ENCODE measurements at places on chromosomes 4 and X. TPM values are rescaled to one million over a fixed set of nuclear protein-coding genes. Genes with fewer than 3 reads are reported as not detected.

The MND1 gene
- 13.1 TPM for total RNA-seq

The TCP11X2 gene
- total RNA-seq = not detected

DNA sequence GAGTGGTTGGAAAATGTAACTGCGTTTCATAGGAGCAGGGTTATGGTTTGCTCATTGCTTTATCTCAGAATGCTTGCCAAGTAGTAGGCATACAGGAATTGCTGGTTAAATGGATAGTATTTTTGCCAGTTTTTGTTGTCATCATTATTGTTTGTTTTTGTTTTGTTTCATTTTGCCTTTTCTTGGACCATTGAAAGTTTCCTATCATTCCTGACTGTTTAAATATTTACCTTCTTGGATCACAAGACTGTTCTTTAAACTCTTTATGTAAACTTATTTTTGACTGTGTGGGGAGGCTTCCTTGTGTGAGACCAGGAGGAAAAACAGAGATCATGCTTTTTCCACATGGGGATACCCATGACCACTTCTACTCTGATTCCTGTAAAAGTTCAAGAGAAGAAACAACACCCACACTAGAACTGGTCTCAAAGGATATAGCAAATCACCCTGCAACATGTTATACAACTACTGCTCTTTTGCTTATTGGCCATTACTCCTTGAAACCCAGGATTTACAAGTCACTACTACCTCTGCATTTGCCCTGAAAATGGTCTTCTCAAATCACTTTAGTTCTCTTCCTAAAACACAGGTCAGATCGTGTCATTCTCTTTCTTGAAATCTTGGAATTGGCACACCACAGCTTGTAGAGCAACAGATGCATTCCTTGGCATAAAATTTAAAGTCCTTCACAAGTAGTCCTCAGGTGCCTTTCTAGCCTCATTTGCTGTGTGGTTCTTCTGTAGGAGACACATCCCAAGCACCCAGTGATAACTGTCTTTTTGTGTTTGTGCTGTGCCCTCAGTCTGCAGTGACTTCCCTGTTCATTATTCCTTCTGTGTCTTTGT is 51.3 kb downstream of the FNIP2 start:
- H3K4me3 ChIP-seq = peak overlapping the region; percentile 10
- DNase-seq = no peak
- H3K4me1 ChIP-seq = peaks cover 71% of the 10 kb centered on the region
- H3K27ac ChIP-seq = peak overlapping the region; percentile 88
- no peaks in the 10 kb centered on the region for H3K27me3 ChIP-seq
- peaks cover 20% of the 10 kb centered on the region for H3K36me3 ChIP-seq

GRCh38 chr4:80199004-80199560 is 1.8 kb downstream of the PRDM8 start:
- H3K27ac ChIP-seq = no peak overlapping the region
- H3K27me3 ChIP-seq = no peaks in the 10 kb centered on the region
- H3K4me3 ChIP-seq = no peak overlapping the region
- DNase-seq = no peak
- H3K4me1 ChIP-seq = peaks cover 7% of the 10 kb centered on the region
- H3K36me3 ChIP-seq = peaks cover 11% of the 10 kb centered on the region

DNA sequence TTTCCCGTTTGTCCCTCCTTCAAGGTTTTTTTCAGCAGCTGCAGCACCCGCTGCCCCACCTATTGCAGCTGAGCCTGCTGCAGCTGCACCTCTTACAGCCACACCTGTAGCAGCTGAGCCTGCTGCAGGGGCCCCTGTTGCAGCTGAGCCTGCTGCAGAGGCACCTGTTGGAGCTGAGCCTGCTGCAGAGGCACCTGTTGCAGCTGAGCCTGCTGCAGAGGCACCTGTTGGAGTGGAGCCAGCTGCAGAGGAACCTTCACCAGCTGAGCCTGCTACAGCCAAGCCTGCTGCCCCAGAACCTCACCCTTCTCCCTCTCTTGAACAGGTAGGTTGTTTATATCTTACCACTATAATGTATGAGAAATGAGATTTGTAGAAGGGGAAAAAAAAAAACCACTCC is 4.5 kb downstream of the PRR27 start:
- no peaks in the 10 kb centered on the region for H3K36me3 ChIP-seq
- H3K4me3 ChIP-seq = no peak overlapping the region
- no peak for DNase-seq

DNA sequence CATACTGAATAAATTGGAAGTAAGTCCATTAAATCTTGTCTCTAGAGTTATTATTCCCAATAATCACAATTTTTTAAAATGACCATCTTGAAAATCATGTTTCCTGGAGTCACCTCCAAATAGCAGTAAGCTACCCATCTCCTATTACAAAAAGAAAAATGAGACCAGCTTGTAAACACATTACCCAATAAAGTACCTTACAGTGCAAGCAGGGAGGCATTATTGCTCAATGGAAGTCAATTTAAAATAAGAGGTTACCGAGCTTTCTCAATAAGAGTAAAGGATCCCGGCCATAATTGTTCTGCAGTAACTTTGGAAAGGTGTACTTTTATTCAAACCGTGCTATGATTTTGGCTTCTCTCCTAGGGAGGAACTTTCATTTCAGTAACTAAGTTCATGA is 78.0 kb downstream of the DMD start:
- H3K4me1 ChIP-seq = no peaks in the 10 kb centered on the region
- no peak for DNase-seq
- no peaks in the 10 kb centered on the region for H3K27me3 ChIP-seq
- H3K36me3 ChIP-seq = no peaks in the 10 kb centered on the region

- no peaks in the 10 kb centered on the region for H3K36me3 ChIP-seq
- no peaks in the 10 kb centered on the region for H3K27me3 ChIP-seq
- H3K4me1 ChIP-seq = peaks cover 46% of the 10 kb centered on the region
- DNase-seq = no peak
These were observed 289.4 kb downstream of the ANKRD50 start for GRCh38 chr4:124423160-124423559.

DNA sequence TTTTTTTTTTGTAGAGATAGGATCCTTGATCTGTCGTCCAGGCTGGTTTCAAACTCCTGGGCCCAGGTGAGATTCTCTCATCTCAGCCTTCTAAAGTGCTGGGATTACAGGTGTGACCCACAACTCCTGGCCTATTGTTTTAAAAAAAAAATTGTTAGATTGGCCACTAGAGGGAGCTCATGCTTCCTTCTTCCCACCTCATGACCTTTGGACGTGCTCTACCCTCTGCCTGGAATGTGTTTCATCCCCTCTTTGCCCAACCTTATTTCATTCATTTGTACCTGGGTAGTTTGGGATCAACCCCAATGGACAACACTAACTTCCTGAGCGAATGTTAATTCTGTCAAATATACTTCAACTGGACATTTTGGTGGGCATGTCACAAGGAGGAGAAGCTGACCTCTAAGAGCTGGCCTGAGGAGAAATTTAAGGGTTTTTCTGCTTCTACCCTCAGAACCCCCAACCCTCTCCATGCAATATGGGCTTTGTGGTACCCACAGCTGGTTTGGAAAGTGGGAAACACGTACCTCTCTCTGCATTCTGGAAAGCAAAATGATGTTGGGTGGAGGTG is 6.4 kb downstream of the PPEF2 start:
- peak; percentile 12 for DNase-seq
- no peaks in the 10 kb centered on the region for H3K4me1 ChIP-seq
- no peak overlapping the region for H3K4me3 ChIP-seq
- H3K27me3 ChIP-seq = peaks cover 2% of the 10 kb centered on the region

GRCh38 chrX:86348669-86349068 is 200.4 kb downstream of the DACH2 start:
- no peak overlapping the region for H3K27ac ChIP-seq
- H3K4me3 ChIP-seq = no peak overlapping the region
- no peak for DNase-seq

GRCh38 chrX:40022421-40022820 is 75.3 kb downstream of the BCOR start:
- H3K4me3 ChIP-seq = no peak overlapping the region
- H3K36me3 ChIP-seq = no peaks in the 10 kb centered on the region
- no peaks in the 10 kb centered on the region for H3K4me1 ChIP-seq

GRCh38 chr4:126957556-126957955 is 675.2 kb upstream of the INTU start:
- H3K4me1 ChIP-seq = no peaks in the 10 kb centered on the region
- no peaks in the 10 kb centered on the region for H3K27me3 ChIP-seq
- DNase-seq = no peak
- no peak overlapping the region for H3K4me3 ChIP-seq
- H3K36me3 ChIP-seq = no peaks in the 10 kb centered on the region
- no peak overlapping the region for H3K27ac ChIP-seq

GRCh38 chrX:122055979-122056715 is 1008.7 kb downstream of the GLUD2 start:
- no peaks in the 10 kb centered on the region for H3K27me3 ChIP-seq
- H3K36me3 ChIP-seq = no peaks in the 10 kb centered on the region
- H3K4me1 ChIP-seq = no peaks in the 10 kb centered on the region
- no peak overlapping the region for H3K27ac ChIP-seq
- DNase-seq = no peak

DNA sequence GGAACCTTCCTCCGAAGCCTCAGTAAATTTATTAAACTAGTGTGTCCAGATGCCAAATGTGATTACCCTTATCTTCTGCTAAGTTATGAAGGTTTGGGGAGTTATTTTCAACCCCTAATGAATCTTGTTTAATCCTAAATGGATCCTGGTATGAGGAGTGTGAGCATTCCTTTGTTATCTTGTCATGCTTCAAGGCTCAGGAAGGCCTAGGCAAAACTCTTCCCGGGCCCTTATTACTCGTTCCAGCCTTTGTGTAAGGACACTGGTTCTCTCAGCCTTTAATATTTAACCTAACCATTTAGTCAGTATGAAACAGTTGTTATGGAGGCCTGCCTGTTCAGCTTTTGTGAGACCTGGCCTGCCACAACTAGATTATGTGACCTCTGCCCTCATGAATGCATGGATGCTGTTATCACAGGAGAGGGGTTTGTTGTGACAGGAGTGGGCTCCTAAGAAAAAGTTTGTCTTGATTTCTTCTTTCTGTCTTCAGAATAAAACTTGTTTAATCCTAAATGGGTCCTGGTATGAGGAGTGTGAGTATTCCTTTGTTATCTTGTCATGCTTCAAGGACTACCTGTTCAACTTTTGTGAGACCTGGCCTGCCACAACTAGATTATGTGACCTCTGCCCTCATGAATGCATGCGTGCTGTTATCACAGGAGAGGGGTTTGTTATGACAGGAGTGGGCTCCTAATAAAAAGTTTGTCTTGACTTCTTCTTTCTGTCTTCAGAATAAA is 181.7 kb downstream of the SLC39A8 start:
- H3K4me1 ChIP-seq = no peaks in the 10 kb centered on the region
- DNase-seq = no peak
- H3K4me3 ChIP-seq = no peak overlapping the region

DNA sequence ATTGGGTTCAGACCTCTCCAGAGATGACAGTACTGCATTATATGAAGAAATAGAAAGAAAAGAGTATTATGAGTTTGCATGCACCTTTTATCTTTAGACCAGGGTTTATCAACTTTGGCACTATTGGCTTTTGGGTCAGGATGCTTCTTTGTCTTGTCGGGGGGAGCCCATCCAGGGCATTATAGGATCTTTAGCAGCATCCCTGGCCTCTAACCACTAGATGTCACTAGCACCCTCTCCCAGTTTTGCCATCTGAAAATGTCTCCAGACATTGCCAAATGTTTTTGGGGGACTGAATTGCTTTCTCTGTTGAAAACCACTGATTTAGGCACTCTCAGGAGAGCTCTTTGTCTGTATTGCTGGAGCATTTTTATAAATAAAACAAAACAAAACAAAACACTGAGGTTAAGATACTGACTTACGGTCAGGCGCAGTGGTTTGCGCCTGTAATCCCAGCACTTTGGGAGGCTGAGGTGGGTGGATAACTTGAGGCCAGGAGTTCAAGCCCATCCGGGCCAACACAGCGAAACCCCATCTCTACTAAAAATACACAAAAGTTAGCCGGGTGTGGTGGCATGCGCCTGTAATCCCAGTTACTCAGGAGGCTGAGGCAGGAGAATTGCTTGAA is 23.6 kb downstream of the CA5B start:
- no peaks in the 10 kb centered on the region for H3K36me3 ChIP-seq
- DNase-seq = peak; percentile 8
- H3K4me1 ChIP-seq = no peaks in the 10 kb centered on the region
- H3K27me3 ChIP-seq = no peaks in the 10 kb centered on the region
- no peak overlapping the region for H3K4me3 ChIP-seq
- H3K27ac ChIP-seq = no peak overlapping the region

The MAGEB5 gene
- total RNA-seq = not detected

The NLGN4X gene
- total RNA-seq = not detected

GRCh38 chr4:181821039-181822004 is 421.9 kb upstream of the TENM3 start:
- no peak overlapping the region for H3K4me3 ChIP-seq
- no peak overlapping the region for H3K27ac ChIP-seq
- H3K4me1 ChIP-seq = no peaks in the 10 kb centered on the region
- H3K27me3 ChIP-seq = no peaks in the 10 kb centered on the region
- DNase-seq = no peak
- H3K36me3 ChIP-seq = no peaks in the 10 kb centered on the region

DNA sequence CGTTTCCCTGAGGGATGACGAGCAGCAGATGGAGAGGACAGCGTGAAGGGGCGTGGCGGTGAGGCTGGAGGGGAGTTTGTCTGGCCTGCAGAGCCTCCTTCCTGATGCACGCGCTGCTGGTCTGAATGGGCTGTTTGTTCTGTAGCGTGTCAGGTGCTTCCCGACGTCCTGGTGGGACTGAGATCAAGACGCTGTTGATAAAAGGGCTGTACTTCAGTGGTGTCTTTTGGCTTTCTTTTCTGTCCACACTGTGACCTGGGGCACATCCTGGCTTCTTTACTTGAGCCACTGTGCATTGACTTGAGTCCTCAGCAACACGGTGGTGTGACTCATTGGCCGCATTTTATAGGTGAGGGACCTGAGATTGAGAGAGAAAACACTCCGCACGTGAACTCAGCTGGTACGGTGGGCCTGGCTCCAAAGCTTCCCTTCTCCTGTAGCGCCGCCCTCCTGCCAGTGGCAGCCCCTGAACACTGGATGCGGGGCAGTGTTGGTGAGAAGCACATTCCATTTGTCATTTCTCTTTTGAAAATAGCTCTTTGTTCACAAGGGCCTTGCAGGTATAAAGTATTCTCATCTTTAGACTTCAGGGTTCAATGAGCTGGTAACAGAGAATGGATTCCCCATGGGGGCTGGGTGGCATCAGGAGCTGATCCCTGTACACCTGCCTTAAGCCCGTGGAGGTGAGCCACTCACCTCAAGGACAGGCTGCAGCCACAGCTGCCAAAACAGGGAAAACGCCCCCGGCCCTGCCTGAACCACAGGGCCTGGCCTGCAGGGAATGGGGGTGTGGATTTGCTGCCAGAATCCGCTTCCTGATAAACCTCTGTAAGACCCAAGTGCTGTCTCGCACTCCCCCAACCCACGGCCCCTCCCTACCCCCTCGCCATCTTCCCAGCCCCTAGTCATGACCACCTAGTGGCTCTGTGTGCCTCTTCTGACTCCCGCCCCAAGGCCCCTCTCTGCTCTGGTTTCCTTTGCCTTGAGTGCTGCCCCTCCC is 29.2 kb downstream of the NSG1 start:
- H3K4me3 ChIP-seq = no peak overlapping the region
- H3K27me3 ChIP-seq = no peaks in the 10 kb centered on the region
- H3K4me1 ChIP-seq = no peaks in the 10 kb centered on the region
- no peak for DNase-seq
- no peak overlapping the region for H3K27ac ChIP-seq

Measured in Calu3 (cell line).